SJCRH30 (cell line): ENCODE measurements at places on chromosomes 12 and 14. TPM values are rescaled to one million over a fixed set of nuclear protein-coding genes. Genes with fewer than 3 reads are reported as not detected.

Gene KRT6B
- total RNA-seq: not detected in 2 replicates

Gene KCNC2
- total RNA-seq: not detected in 2 replicates

Gene LAG3
- total RNA-seq: 0.16 TPM in 1 of 2 replicates, not detected in the other

GRCh38 chr14:59275668-59276067 lies 87.2 kb downstream of the DAAM1 start:
- peak; percentile 22 for DNase-seq
- H3K27me3 ChIP-seq: no peaks in the 10 kb centered on the region

DNA sequence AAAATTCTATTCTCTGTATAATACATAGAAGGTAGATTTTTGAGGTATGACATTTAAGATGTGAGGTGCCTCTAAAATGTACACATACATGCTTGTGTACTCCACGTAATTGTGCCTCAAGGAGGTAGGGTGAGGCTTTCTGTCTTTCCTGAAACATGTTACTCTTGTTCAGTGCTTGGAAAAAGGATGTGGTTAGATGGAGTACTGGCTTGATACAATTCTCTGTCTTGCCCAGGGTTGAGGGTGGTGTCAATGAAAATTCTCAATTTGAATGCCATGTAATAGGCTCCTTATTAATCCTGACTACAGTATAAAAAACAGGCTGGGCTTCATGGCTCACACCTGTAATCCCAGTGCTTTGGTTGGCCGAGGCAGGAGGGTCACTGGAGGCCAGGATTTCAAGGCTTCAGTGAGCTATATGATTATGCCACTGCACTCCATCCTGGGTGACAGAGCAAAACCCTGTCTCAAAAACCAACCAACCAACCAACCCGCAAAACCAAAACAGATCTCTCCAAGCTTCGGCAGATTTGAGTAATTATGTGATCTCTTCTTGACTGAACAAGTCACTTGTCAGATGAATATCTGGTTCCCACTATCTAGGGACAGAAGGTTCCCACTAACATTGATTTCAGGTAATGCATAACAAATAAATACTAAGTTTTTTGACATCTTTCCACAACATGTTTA lies 41.6 kb downstream of the RCOR1 start:
- no peaks in the 10 kb centered on the region for H3K27me3 ChIP-seq
- no peak for DNase-seq
- H3K4me3 ChIP-seq: no peak overlapping the region

- no peak overlapping the region for H3K4me3 ChIP-seq
- peaks cover 50% of the 10 kb centered on the region for H3K4me1 ChIP-seq
- DNase-seq: no peak
- H3K36me3 ChIP-seq: peaks cover 6% of the 10 kb centered on the region; the same call in 1 of the 2 replicates
- no peak overlapping the region for H3K27ac ChIP-seq
Observed at GRCh38 chr12:64102339-64102738, 119.8 kb downstream of the KICS2 start.

DNA sequence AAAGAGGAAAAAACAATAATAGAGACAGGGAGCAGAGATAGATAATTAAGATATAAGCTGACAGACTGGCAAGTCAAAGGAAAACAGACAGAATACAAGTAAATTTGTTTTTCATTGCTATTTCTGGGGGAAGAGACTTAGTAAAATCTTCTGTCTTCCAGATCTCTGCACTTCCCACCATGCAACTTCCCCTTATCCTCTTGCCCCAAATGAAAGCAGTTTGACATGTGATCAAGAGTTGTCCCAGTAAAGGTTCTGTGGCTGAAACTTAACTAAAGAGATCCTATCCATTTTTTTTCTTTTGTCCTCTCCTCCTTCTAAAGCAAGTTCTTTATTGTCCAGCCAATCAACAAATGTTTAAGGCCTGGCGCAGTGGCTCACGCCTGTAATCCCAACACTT lies 1.5 kb upstream of the MLF2 start:
- no peaks in the 10 kb centered on the region for H3K27me3 ChIP-seq
- peaks cover 25% of the 10 kb centered on the region for H3K36me3 ChIP-seq
- H3K27ac ChIP-seq: no peak overlapping the region

- no peaks in the 10 kb centered on the region for H3K4me1 ChIP-seq
- no peaks in the 10 kb centered on the region for H3K36me3 ChIP-seq
- no peak for DNase-seq
- no peak overlapping the region for H3K4me3 ChIP-seq
Observed at GRCh38 chr12:115871714-115872113, 405.8 kb downstream of the MED13L start.
